NCI-H1417 treated with DMSO at 0.1 percent for 48 hours (cell line): ENCODE measurements at places on chromosomes 5 and 9.

DNA sequence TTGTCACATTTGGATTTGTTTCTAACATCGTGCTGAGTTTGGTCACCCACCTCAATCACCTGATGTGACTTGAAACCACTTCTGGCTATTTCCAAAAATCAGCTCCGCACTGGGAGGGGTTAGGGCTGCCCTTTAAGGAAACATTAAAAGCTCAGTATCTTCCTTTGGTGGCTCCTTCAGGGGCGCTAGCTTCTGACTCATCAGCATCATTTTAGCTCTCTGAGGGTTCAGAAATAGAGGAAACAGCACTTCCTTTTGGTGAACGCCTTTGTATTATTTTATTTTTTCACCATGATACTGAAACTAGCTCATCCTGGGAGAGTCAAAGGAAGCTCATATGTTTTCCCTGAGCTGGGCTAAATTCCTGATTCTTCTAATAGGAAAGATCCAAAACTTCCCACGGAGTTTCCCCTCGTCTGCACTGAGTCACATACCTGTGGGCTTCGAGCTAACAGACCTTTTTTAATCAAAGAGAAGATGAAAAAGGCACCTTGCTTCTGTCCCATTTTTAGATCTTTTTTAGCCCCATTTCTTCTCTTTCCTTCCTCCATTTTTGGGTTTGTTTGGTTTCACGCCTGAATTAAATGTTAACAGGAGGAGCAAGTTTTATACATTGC lies 48.2 kb downstream of the ROPN1L start:
- no peak for DNase-seq

- DNase-seq, result no peak
Observed at GRCh38 chr5:98416541-98416940, 356.9 kb upstream of the RGMB start.

GRCh38 chr5:43410414-43410813 lies 1.8 kb downstream of the CCL28 start:
- DNase-seq, result no peak

GRCh38 chr5:63495225-63495624 lies 467.0 kb downstream of the HTR1A start:
- no peak for DNase-seq

DNA sequence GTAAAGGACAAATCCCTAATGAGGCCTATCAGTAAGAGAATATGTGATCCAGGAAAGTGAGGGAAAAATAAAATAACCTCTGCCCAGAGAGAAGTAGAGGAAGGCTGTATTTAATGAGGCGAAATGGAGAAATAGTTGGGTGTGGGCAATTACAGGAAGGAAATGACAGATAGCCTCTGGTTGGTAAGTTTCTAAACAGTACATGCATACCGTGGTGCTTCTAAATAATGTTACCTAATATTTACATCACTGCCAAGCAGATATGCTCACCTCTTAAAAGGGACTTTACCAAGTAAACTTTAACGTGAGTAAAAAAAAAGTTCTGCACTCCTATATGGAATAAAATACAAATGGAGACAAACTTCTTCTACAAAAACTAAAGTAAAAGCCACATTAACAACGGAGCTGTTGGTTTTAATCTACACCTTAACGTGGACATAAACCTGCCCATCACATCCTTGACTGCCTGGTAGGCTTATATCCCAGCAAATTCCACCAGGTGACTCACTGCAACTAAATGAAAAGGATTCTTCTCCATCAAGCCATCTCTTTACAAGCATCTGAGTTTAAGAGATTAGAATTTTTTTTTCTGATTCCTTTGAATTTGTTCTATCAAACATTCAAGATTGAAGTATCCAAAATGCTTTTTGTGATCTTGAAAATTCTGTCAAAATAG lies 12.4 kb downstream of the NFIL3 start:
- no peak for DNase-seq

DNA sequence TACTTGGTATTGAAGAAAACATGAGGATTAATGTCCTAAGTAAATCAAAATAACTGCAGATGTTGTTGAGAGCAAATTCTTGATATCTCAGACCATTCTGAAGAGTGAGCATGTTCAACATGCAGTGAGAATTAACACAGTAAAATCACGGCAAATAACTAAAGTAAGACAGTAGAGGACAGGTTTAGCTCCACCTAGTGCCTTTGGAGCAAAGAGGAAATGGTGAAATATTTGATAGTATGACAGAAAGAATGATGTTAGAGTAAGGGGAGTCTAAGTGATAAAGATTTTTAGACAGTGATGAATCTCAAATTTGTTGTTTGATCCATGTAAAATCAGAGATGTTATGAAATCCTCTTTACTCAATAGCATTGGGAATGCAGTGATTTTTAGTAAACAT lies 424.2 kb downstream of the TMEM161B start:
- DNase-seq, result no peak

GRCh38 chr5:77077829-77078176 lies 9.3 kb downstream of the ZBED3 start:
- DNase-seq, result no peak

DNA sequence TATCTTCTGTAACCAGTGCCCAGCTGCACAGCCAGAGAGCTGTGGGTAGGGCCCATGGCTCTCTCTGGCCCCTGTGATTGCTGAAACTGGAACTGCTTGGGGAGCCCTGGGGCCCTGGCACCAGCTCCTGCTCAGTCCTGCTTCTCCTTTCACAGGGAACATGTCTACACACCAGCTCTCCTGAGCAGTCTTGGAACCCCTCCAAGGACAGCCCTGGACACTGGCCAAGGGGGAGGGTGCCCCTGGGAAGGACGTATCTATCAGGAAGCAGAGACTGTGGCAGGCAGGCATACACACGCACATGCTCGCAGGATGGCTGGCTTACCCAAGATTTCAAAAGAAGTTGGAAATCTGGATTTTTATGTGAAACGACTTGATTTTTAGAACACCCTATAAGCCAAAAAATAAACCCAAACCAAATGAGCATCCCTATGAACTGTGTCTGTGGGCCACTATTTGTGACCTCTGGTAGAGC lies 8.8 kb upstream of the TRAF1 start:
- no peak for DNase-seq

DNA sequence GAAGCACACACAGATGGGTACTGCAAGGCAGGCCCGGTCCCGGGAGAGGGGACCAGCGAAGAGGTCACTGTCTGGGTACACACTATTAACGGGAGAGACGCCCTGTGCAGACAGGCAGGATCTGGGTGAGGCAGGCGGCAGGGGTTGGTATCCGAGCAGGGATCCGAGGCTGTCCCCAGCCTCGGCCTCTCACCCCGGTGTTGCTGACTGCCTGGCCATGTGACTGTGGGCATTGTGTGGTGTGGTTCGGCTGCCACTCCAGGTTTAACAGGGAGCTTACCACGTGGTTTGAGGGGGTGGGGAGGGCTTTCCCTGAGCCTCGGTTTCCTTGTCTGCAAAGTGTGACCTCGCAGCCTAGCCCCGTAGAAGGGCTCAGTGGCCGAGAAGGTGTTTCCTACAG lies 11.1 kb upstream of the RALGDS start:
- DNase-seq, result no peak

DNA sequence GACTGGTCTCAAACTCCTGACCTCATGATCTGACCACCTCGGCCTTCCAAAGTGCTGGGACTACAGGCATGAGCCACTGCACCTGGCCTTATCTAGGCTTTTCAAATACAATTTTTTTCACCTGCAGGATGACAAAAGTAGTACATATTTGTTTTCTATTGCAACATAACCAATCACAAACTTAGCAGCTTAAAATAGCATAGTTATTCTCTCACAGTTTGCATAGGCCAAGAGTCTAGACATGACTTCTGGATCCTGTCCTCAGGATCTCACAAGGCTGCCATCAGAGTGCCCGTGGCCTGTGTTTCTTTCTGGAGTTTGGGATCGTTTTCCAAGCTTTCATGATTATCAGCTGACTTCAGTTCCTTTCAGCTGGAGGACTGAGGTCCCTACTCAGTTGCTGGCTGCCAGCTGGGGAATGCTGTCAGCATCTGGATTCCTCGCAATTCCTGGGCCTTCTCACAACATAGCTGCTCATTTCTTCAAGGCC lies 348.9 kb downstream of the ARHGEF28 start:
- DNase-seq, result no peak

GRCh38 chr5:171750311-171750788 lies 35.3 kb upstream of the SMIM23 start:
- no peak for DNase-seq

GRCh38 chr9:68643901-68644809 lies 60.9 kb upstream of the PIP5K1B start:
- DNase-seq, result no peak

GRCh38 chr5:142319560-142320429 lies 5.0 kb downstream of the SPRY4 start:
- no peak for DNase-seq

- DNase-seq, result no peak
Observed at GRCh38 chr5:151949701-151950308, 25.2 kb upstream of the GLRA1 start.
